ENCODE measurements at places on chromosomes 3 and 15.

DNA sequence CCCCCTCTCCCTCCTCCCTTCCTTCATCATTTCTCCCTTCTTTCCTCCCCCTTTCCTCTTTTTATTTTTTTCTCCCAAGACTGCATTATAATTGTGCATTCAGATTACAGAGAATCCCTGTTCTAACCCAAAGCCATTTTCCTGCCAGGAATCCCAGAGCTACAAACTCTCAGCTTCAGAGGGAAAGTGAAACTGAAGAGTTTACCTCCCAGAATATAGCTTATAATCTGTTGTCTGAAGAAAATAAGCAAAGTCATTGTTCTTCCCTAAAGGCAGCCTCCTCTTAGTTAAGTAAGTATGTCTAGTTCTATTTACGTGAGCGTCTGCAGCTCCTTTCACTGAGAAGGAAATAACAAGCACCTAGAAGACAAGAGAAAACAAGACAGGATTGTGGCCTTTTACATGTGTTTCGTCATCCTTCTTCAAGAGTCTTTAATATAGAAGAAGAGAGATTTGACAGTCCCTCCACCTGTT, 97.2 kb downstream of the CHST2 start:
- DNase-seq = no peak

- no peak for DNase-seq
Measured at GRCh38 chr3:119759962-119760361, 21.9 kb upstream of the NR1I2 start.

DNA sequence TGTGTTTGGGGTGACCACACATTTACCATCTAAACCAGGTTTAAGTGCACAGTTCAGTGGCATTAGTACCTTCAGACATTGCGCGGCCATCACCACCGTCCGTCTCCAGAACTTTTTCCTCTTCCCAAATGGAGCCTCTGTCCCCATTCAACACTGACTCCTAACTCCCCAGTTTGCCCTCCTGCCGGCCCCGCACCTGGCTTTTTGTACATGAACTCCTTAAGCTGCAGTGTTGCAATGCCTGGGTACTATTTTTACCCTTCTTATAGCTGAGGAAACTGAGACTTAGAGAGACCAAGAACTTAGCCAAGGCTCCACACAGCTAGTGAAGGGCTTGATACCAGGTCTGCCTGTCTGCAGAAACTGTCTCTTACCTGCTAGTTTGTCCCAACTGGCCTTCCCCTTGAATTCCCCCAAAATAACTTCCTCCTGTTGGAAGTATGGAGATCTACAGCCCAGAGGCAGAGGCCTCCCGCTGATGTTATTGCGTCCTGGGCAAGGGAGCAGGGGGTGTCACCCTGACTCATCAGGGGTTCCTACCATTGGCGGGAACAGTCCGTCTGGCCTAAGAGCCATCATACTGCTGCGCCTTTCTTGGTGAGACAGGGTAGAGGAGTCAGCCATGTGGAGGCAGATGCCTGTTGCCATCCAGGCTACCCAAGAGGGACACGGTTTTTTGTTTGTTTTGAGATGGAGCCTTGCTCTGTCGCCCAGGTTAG, 65.6 kb downstream of the GRIP2 start:
- DNase-seq = no peak

DNA sequence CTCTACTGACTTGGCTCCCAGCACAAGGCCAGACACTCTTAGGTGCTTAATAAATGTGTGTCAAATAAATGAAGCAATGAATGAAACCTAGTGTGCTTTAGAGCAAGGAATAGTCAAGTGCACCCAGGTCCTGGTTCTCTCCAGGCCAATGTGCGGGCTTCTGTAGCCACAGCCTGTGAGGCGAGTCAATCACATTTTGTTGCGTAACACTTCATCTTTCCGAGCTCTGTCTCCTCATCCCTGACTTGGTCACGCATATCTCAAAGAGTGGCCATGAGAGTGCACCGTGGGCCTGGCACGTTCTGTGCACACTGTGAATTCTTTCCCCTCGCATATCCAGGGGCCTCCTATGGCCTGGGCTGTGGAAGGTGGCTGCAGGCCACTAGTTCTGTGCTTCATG, 11.4 kb upstream of the SH3GL3 start:
- DNase-seq = no peak

DNA sequence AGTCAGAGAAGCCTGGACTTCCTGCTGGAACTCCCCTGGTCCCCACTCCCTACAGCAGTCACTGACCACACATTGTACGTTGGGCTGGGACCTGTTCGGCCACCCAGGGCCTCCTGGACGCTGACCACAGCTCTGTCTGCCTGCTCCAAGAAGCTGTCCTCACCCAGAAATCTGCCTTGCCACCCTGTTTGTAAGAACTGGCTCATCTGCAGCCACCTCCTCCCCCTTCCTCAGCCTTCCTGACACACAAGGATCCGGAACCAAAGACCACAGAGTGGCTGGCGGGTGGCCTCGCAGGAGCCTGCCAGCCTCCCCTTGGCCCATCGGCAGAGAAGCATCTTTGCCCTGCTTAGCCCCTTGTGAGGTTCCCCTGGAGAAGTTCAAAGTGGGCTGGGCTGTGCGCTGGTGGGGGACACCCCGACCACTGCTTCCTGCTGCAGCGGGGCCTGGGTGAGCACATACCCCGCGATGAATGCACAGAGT, 91.9 kb downstream of the PCSK6 start:
- no peak for DNase-seq

DNA sequence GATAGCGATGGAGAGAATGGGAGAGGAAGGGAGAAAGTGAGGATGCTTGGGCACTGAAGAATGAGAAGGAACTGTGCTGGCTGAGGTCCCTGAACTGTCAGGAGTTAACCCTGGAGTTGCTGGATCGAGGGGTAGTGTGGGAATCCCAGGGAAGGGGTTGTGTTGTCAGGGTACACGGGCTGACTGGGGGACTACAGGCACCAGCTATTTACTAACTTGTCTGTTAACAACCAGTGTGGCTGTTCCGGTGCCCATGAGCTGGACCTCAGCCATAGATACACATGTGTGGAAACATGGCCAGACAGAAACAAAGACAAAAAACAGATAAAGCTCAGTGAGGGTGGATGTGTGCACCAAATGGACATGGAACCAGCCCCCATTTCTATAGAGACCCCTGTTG, 55.1 kb downstream of the GASK1A start:
- no peak for DNase-seq

DNA sequence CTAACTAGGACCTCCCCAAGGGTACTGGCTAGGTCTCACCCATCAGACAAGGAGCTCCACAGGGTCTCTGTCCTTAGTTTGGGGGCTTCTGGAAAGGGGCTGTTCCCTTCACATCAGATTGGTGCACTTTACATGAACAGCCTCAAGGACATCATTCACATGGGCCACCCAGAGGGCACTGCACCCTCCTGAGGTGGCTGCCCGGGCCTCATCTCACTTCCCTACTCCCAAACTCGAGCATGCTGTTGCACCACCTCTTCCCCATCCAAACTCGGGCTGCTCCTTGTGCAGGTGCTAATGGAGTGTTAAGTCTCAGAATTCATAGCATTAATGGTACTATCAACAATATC, 48.1 kb downstream of the RAB11A start:
- no peak for DNase-seq

DNA sequence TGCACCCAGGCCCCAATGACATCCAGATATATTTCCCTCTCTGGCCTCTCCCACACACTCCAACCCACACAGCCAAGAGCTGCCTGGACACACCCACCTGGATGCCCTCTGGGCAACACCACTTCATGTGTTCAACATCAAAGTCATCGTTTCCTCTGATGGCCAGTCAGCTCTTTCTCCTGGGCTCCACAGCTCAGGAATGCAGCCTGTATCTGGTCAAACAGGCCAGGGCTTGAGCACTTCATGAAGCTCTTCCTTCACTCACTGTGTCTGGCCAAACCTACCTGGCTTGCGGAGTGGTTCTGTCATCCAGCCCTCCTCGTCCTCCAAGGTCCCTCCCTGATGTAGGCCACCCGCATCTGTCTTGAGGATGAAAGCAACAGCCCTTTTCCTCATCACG, 35.8 kb upstream of the SLC6A11 start:
- no peak for DNase-seq

DNA sequence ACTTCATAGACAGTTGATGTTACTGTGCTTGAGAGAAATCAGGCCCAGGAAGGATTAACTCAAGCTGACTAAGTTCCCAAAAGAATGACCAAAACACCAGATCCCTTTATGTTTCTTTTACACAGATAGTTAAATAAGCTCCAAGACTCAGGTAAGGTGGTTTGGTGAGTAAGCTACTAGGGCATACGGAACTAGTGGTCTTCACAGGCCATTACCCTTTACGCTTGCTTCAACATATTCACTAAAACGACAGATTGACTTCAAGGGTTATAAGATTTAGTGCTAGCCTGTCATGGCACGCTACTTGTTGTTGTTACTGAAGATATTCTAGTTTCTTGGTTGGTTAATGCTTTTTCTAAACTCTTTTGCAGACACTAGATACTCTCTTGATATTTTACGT, 369.3 kb downstream of the LPP start:
- no peak for DNase-seq

DNA sequence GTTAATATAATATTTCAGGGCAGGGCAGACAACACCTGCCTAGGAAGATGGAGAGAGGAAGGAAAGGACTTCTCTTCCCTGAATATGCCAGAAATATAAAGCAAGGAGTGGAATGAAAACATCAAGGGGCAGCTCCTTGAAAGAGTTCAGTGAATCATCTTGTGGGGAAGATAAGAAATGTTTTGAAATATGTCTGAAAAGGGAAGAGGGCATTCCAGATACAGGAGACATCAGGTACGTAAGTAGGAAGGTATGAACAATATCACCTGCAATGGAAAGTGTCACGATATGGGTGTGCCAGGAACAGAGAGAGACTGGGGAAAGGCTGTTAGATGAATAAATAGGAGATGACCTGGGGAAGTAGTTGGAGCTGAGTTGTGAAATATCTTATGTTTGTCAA, 75.8 kb upstream of the WDR72 start:
- DNase-seq = no peak

- DNase-seq = no peak
Measured at GRCh38 chr3:194401346-194401745, 2.3 kb upstream of the GP5 start.

DNA sequence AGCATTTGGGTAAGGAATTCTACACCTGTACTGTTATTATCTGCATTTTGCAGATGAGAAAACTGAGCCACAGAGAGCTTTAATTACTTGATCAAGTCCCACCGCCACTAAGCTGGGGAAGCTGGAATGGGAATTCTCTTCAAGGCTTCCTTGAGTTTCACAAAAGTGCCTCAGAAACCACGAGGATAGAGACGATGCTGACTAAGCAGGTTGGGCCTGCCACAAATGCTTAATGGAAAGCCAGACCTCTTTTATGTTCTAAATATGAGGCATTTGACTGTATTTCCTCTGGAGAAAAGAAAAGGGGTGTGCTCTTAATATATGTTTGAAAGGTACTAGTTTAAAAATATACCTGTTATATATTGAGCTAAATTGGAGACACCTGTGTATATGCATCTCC, 34.7 kb downstream of the ADAMTS9 start:
- no peak for DNase-seq

GRCh38 chr15:101351736-101352135, 56.7 kb upstream of the SNRPA1 start:
- DNase-seq = no peak

GRCh38 chr3:137796993-137797392, 32.9 kb downstream of the SOX14 start:
- DNase-seq = no peak

DNA sequence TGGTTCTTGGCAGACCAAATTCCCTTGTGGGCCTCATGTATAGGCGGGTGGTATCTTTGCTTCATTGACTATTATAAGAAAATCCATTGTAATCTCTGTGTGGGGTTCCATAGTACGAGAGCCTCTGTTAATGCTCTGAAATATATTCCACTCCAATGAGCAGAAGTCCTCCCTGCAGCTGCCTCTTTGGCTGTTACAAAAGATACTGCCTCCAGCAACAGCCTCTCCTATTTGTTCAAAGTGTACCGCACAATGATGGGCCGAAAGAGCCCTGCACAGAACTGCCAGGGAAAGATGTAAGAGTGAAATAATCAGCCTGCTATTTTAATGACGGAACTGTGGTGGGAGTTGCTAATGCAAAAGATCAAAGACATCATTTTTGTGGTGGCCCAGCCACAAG, 48.9 kb downstream of the GRK7 start:
- no peak for DNase-seq

- DNase-seq = no peak
Measured at GRCh38 chr3:131608296-131608695, 105.5 kb upstream of the MRPL3 start.

DNA sequence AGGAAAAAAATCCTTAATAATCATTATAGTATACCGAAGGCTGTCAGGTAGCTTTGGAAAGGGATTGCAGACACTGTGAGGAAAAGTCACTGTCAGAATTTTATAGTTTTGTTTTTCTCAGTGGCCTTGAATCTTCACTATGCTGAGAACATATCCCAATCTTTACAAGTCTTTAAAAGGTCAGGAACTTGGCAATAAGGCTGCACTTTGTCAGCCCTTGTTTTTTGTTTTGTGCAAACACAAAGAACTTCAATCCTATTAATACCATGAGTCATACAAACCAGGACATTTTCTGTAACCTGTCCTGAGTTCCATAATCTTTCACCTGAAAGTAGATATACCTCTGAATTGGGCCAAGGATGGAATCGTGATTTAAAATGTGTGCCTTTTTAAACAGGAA, 45.6 kb upstream of the PIK3R4 start:
- no peak for DNase-seq

GRCh38 chr15:36932070-36932469, 168.3 kb downstream of the MEIS2 start:
- no peak for DNase-seq

GRCh38 chr3:55534876-55535275, 47.8 kb upstream of the WNT5A start:
- no peak for DNase-seq

DNA sequence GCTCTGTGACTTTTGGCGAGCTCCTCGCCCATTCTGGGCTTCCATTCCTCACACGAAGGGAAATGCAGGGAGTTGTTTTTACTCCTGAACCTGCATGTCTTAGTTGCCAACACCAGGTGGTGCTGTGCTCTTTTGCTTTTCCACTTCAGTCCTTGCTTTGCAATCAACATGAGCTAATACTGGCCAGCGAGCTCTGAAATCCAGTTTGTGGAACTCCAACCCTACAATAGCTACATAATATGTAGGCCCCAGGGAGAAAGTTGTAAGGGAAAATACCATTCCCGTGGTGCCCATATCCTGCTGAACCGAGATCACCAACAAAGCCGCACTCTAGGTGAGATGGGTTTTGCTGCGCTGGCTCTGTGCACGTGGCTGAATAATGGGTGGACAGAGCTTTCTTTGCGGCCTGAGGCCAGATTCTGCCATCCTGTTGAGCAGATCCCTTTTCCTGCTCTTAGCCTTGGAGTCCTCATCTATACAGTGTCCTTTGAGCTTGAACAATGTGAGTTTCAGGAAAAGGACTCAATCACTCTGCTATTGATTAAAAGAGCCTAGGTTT, 25.0 kb downstream of the LSM3 start:
- DNase-seq = peak; percentile 48

- DNase-seq = no peak
Measured at GRCh38 chr3:9403463-9403862, 6.0 kb downstream of the SETD5 start.

DNA sequence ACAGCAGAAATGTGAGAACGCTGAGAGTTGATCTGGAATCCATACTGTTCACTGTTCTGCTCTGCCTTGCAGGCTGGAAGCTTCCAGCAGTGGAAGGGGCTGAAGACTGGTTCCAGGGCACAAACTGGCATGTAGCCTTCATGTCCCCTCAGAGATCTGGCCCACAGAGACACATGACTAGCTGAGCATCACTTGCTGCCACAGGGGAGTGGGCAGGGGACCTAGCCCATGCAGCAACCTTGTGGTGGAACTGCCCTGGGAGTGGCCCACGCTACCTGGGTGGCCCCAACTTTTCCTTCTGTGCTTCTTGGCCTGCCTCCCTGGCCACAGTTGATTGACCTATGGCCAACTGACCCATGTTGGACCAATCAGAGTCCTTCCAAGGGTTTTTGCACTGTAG, 98.1 kb downstream of the TPRA1 start:
- no peak for DNase-seq

All from CD4-positive, alpha-beta T cell (primary cell).